Left lung (tissue), 14 donors: ENCODE measurements at places on chromosomes 5 and 9. TPM values are rescaled to one million over a fixed set of nuclear protein-coding genes. Genes with fewer than 3 reads are reported as not detected.

- H3K27ac ChIP-seq: no peak overlapping the region
- no peak overlapping the region for H3K4me3 ChIP-seq
- H3K27me3 ChIP-seq: no peaks in the 10 kb centered on the region
- no peaks in the 10 kb centered on the region for H3K4me1 ChIP-seq
- DNase-seq: no peak
Measured at GRCh38 chr5:107968406-107968843, 297.7 kb upstream of the EFNA5 start.

DNA sequence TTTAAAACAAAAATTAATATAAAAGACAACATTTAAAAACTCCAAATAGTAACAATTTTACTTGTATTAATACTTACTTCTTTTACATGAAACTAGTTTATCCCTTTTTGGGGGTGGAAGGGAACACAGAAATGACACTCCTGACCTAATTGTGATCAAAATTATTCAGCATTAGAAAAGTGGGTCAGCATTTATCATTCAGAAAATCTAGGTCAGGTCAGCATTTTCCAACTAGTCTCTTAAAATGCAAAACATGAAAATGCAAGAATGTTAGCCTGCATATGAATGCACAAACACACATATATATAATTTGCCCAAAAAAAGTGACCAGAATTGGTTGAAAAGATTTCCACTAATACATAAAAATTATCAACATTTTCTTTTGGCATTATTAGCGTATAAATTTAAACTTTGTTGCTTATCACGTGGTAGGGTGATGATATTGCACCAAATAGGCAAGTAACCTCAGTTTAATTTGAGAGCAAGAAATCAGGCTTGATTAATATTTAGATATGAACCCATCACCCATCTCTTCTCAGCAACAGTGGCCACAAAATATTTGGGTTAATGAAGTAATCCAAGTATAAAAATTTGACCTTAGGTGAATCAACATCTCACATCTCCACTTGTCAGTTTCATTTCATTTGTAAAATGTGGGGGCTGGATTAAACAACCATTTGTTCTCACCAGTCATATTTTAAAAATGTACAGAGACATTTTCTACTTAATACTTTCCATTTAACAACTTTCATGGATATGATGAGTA is 5.7 kb downstream of the TMEM167A start:
- DNase-seq: no peak
- no peak overlapping the region for H3K4me3 ChIP-seq
- no peaks in the 10 kb centered on the region for H3K36me3 ChIP-seq
- no peaks in the 10 kb centered on the region for H3K27me3 ChIP-seq
- no peak overlapping the region for H3K27ac ChIP-seq
- peaks cover 64% of the 10 kb centered on the region for H3K4me1 ChIP-seq

DNA sequence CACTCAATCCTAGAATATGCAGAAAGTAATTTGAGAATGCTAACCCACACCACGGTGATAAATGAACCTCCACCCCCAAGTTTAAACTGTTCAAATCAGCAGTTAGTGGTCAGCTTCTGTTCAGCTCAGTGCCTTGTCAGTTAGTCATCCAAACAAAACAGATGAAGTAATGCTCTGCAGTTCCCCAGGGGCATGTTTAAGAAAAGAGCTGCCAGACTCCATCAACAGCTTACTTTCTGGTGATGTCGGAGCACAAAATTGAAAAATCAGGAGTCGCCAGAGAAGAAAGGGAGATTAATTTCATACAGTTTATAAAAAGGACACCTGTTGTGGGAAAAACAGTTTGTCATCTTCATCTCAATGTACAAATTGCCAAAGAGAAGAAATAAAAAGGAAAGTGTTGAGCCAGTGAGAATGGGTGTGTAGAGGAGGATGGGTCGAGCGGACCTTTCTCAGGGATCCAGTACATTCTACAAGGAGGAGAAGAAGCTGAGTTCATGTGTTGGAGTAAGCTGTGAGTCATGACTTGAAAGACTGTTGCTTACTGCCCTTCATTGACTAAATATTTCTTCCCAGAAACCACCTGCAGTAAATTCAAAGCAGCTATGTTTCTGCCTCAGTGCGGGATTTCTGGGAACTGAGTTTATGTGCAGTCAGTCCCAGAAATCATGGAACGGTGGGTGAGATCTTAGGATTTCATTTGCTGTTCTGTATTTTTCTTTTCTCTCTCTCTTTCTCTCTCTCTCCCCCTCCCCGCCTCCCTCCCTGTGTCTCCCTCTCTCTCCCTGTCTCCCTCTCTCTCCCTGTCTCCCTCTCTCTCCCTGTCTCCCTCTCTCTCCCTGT is 13.7 kb downstream of the TRIO start:
- H3K36me3 ChIP-seq: no peaks in the 10 kb centered on the region
- DNase-seq: no peak
- no peak overlapping the region for H3K4me3 ChIP-seq
- H3K4me1 ChIP-seq: peaks cover 34% of the 10 kb centered on the region
- peak overlapping the region; percentile 37 for H3K27ac ChIP-seq
- no peaks in the 10 kb centered on the region for H3K27me3 ChIP-seq

DNA sequence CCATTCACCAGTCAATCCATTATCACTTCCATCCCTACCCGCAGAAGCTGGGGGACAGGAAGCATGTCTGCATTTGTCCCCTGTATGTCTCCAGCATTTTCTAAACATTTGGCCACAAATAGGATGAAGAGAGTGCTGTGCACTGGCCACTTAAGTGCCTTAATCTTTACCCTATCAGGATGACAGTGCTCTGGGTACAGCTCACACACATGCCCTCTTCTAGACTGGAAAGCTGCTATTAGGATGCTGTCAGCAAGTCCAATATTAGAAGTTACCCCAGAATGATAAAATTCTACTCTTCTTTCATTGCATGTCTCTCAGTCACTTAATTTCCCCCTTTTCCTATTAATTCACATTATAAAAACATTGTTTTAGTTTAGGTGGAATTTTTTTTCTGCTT is 168.4 kb downstream of the RASEF start:
- H3K27me3 ChIP-seq: no peaks in the 10 kb centered on the region
- H3K27ac ChIP-seq: no peak overlapping the region
- DNase-seq: no peak
- H3K4me3 ChIP-seq: no peak overlapping the region
- no peaks in the 10 kb centered on the region for H3K36me3 ChIP-seq
- no peaks in the 10 kb centered on the region for H3K4me1 ChIP-seq

- no peaks in the 10 kb centered on the region for H3K4me1 ChIP-seq
- H3K27ac ChIP-seq: no peak overlapping the region
- no peaks in the 10 kb centered on the region for H3K27me3 ChIP-seq
- no peaks in the 10 kb centered on the region for H3K36me3 ChIP-seq
- no peak overlapping the region for H3K4me3 ChIP-seq
Measured at GRCh38 chr5:156893517-156893916, 43.4 kb downstream of the PPP1R2B start.

- H3K4me1 ChIP-seq: no peaks in the 10 kb centered on the region
- peak overlapping the region; percentile 36 for H3K27ac ChIP-seq
- H3K36me3 ChIP-seq: no peaks in the 10 kb centered on the region
- no peak overlapping the region for H3K4me3 ChIP-seq
Measured at GRCh38 chr9:16653491-16654399, 216.7 kb downstream of the BNC2 start.

GRCh38 chr9:86705490-86705889 is 241.8 kb downstream of the GAS1 start:
- H3K36me3 ChIP-seq: no peaks in the 10 kb centered on the region
- no peaks in the 10 kb centered on the region for H3K4me1 ChIP-seq
- no peaks in the 10 kb centered on the region for H3K27me3 ChIP-seq
- H3K4me3 ChIP-seq: no peak overlapping the region

GRCh38 chr9:106104887-106105286 is 410.5 kb downstream of the TMEM38B start:
- no peaks in the 10 kb centered on the region for H3K27me3 ChIP-seq
- no peaks in the 10 kb centered on the region for H3K4me1 ChIP-seq
- DNase-seq: no peak
- H3K27ac ChIP-seq: no peak overlapping the region

DNA sequence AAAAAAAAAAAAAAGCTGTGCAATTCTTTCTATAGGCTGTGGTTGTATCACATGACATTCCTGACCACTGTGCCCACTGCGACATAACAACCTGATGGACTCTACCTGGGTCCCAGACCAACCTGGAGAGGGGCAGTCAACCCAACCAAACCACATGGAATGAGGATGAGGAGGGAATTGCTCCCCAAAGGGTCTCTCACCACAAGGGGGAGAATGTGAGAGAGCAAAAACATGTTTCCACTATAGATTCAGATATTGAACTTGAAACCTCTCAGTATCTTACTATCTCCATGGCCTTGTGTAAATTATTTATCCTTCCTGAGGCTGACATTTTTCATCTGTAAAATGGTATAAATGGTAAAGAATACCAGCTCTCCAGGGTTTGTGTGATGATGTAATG is 66.9 kb upstream of the SV2C start:
- H3K27ac ChIP-seq: no peak overlapping the region
- H3K27me3 ChIP-seq: no peaks in the 10 kb centered on the region
- no peaks in the 10 kb centered on the region for H3K36me3 ChIP-seq
- DNase-seq: no peak

DNA sequence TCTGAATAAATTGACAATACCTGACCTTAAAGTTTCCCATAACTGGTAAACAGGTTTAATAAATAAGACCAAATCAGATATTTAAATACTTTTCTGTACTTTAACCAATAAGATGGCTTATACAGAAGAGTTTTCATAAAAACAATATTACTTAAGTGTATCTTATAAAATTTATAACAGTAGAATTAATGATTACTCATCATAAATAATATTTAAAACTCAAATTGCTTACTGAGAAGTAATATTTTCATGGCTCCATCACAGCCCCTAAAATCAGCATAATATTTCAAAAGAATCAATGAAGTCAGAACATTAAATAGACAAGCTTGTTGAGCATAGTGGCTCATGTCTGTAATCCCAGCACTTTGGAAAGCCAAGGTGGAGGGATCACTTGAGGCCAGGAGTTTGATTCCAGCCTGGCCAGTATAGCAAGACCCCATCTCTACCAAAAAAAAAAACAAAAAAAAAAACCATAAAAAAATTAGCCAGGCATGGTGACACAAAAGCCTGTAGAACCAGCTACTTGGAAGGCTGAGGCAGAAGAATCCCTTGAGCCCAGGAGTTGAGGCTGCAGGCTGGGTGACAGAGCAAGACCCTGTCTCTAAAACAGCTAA is 23.5 kb downstream of the HOMER1 start:
- H3K36me3 ChIP-seq: no peaks in the 10 kb centered on the region
- no peak for DNase-seq
- H3K4me3 ChIP-seq: no peak overlapping the region
- no peaks in the 10 kb centered on the region for H3K4me1 ChIP-seq
- H3K27me3 ChIP-seq: no peaks in the 10 kb centered on the region

- no peak overlapping the region for H3K4me3 ChIP-seq
- no peaks in the 10 kb centered on the region for H3K36me3 ChIP-seq
- no peak overlapping the region for H3K27ac ChIP-seq
- no peaks in the 10 kb centered on the region for H3K27me3 ChIP-seq
Measured at GRCh38 chr9:112028242-112029221, 131.9 kb downstream of the UGCG start.

- no peaks in the 10 kb centered on the region for H3K27me3 ChIP-seq
- no peak overlapping the region for H3K27ac ChIP-seq
- no peak overlapping the region for H3K4me3 ChIP-seq
- H3K36me3 ChIP-seq: no peaks in the 10 kb centered on the region
- DNase-seq: no peak
- peaks cover 11% of the 10 kb centered on the region for H3K4me1 ChIP-seq
Measured at GRCh38 chr5:68333649-68334552, 118.3 kb downstream of the PIK3R1 start.

DNA sequence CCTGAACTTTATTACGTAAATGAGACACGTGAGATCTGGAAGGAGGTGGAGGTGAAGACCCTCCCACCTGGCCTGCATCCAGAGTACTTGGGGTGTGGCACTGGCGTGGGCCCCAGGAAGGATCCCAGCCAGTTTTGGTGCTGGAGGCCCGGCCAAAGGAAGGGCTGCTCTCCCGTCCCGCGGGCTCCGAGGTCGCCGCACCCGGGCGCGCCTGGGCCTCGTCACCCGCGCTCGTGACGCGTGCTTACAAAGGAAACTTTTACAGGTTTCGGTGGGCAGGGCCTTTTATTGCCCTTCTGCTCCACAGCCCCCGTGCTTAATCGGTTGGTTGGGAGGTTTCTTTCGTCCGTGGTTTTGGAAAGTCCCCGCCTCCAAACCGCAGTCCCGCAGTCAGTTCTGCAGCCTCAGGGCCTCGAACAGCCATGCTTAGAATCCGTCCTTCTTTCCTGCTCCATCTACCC is 29.2 kb downstream of the CDKN2A start:
- H3K27me3 ChIP-seq: peaks cover 76% of the 10 kb centered on the region
- DNase-seq: no peak
- peak overlapping the region; percentile 26 for H3K4me3 ChIP-seq
- H3K27ac ChIP-seq: no peak overlapping the region

DNA sequence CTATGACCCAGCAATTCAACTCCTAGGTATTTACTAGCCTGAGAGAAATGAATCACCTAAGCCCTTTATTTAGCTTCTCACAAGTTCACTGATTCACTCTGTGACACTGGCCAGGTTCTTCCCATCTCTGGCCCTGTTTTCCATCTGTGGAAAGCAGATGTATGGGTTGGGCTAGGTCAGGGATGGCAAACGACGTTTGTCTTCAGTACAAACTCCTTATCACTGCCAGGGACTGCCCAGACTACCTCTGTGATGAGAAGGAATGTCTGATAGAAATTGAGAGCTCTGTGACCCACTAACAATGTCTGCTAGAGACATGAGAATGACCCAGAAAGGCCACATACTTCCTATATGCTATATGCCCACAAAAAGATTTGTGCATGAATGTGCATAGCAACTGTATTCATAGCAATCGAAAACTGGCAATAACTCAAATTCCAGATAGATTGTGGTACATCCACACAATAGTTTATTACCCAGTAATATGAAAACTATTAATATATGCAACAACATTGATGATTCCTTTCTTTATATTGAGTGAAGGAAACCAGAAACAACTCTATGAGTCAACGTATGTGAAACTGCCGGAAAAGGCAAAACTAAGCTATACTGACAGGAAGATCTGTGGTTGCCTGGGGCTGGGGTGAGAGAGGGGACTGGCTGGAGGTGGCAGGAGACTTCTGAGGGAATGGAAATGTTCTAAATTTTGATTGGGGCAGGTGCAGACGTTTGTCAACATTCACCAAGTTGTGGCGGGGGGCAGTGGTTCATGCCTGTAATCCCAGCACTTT is 32.0 kb upstream of the ADAM19 start:
- H3K4me1 ChIP-seq: peaks cover 4% of the 10 kb centered on the region
- H3K4me3 ChIP-seq: no peak overlapping the region
- no peak overlapping the region for H3K27ac ChIP-seq
- H3K27me3 ChIP-seq: no peaks in the 10 kb centered on the region

GRCh38 chr9:37798677-37799076 is 1.9 kb upstream of the DCAF10 start:
- no peaks in the 10 kb centered on the region for H3K36me3 ChIP-seq
- H3K27me3 ChIP-seq: no peaks in the 10 kb centered on the region
- no peak for DNase-seq

ANKRD34B gene
- 0.15 TPM for total RNA-seq

PANK3 gene
- total RNA-seq: 71.4 TPM

SLCO6A1 gene
- not detected for total RNA-seq

CTSL gene
- total RNA-seq: 180 TPM

SH3PXD2B gene
- 50.7 TPM for total RNA-seq

RAD23B gene
- total RNA-seq: 142 TPM

XRCC4 gene
- 6.2 TPM for total RNA-seq

SEMA6A gene
- 24.8 TPM for total RNA-seq
